ENCODE measurements at places on chromosomes 11 and 22.

- DNase-seq = no peak
Observed at GRCh38 chr22:36910461-36910860, 3.0 kb upstream of the CSF2RB start.

DNA sequence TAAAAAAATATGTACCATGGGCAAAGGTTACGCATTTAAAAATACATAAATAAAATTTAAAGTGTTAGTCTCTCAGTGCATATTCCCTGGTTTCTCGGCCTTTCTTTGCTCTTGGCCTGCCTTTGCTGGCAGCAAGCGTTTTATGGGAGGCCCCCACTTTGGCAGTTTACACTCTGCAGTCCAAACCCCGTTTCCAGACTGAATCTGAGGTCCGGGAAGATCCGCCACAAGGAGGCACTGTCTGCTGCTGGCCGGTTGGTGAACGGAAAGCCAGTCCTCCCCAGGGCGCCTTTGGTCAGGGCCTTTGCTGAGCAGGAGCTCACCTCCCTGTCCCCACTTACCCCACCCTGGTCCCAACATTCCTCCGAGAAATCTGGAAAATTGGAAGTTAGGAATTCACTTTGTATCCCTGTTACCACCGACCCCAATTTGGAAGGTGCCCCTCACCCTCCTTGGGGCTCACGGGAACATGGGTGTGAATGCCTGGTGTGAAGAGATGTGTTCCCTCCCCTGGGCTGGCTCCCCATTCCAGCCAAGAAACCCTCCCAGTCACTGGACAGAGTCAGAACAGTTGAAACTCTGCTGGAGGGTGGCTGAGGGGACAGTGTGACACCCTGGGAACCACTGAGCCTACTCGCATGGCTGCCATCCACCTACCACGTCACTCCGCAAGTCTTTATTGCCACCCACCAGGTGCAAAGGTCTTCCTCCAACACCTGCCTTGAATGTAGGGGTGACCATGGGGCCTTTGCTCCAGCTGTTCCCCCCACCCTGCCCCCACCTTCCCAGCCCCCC lies 9.4 kb upstream of the SF1 start:
- peak; percentile 76 for DNase-seq

DNA sequence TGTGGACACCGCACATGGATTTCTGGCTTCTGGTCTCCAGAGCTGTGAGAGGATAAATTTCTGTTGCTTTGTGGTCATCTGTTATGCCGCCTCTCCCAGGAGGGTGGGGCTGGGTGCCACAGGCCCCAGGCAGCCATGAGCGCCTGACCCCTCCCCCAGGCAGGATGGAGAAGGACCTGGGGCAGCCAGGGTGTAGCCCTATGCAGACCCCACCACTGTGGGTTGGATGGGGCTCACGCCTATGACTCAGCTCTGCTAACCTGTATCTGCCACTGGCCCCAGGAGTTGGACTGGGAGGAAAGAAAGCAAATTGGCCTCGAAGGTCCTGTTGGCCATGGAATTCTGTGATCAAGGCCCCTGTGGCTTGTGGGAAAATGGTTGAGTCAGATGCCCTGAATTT lies 1351.1 kb downstream of the BRD1 start:
- DNase-seq = no peak

- DNase-seq = peak; percentile 65
Observed at GRCh38 chr11:66593650-66594049, 665 bp downstream of the CCS start.

DNA sequence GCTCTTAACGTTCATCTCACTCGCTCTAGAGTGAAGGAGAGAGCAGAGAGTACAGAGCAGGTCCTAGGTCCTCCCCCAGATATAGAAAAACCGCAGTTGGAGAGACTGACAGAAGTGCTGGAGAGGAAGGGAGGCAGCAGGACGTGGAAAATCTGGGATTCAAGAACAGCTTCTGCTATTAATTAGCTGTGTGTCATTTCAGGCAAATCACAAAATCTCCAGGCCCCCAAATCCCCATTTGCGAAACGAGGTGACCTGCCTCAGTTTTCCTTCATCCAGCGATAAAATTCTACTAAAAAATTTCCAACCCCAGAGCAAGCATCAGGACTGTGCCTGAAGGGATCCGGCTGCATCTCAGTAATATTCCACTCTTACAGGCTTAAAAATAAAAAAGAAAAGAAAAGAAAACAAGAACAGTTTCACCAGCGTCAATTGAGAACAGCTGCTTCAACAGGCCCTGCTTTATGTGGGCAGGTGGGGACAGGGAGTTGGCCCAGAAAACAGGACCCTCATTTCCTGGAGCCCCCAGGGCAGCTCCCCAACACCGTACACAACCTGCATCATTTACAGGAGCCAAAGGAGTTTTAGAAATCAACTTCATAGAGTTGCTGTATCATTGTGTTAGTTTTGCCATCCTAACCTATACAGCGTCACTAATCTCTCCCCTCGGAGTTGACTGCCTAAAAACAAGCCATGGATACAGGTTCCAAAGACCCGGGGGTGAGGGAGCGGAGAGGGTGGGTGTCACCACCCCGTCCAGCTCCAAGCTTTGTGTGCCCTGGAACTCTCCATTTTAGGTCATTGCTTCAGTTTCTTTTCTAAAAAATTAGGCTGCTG lies 2.3 kb upstream of the MALAT1 start:
- DNase-seq = no peak

- no peak for DNase-seq
Observed at GRCh38 chr11:129302386-129303101, 73.1 kb upstream of the BARX2 start.

DNA sequence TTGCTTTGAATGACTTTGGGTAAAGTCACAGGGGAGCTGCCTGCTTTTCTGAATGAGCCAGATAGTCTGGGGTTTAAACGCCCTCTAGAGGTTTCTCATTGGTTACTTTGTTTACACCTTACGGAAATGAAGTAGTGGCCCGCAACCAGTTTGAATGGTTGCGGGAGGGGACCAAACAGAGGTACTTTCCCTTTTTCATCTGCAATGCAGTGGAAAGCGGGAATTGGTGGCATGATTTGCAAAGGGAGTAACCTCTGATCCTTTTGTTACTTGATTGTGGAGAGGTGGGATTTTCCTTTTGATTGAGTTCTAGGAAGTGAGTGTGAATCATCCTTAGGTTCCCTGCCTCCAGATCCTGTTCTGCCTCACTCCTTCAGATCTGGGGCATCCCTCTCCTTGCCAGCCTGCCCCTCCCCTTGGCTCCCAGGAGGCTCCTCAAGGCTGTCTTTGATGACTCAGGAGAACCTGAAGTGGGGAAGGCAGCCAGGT lies 15.9 kb upstream of the GLYATL1 start:
- no peak for DNase-seq

DNA sequence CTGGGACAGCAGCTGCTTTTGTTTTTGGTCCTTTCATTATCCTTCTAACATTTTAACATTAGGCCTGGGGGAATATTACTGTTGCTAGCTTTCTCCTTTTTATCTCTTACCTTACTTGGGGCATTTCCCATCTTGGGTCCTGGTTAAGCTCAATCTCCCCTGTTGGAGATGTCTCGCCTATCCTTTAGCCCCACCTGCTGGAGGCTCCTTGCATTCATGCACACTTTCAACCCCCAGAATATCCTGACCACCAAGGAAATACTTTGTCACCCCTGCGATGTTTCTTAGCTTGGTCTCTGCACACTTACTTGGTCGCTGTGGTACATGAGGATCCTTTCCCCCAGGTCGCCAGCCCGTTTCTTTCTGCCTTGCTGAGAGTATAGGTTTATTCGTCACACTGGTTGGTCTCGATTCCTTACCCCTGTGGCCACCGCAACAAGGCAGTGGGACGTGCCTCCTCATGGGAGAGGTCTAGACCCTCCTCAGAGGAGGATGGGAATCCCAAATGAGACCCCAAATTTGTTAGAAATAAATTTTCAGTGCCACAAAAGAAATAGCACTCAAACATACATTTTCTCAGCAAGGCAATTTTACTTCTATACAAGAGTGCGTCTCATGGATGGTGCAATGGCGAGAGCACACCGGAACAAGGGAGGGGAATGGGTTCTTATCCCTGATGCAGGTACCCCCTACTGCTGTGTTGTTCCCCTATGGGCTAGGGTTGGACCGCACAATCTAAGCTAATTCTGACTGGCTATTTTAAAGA lies 5.4 kb upstream of the TXN2 start:
- DNase-seq = peak; percentile 32
